ENCODE measurements at places on chromosomes 4 and X.
A peak's percentile ranks its signal among the peaks of the same experiment; 100 is the strongest.

DNA sequence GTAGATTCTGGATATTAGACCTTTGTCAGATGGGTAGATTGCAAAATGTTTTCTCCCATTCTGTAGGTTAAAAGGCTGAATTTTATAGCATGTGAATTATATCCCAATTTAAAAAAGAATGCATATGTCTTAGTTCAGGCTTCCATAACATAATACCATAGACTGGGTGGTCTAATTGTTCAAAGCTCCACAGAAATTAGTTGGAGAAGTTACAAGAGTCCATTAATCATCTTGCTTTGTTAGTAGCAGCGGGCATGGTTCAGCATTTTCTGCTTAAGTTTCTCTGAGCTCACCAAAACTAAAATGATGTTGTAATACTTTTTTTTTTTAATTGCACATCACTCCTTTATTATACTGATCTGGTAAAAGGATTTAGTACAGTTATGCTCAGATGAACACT lies 1.8 kb downstream of the PGAM4 start:
- DNase-seq: no peak

GRCh38 chr4:124083711-124084110 lies 628.8 kb downstream of the ANKRD50 start:
- no peak for DNase-seq

- no peak for DNase-seq
Measured at GRCh38 chr4:152697284-152698088, 17.7 kb upstream of the TMEM154 start.

DNA sequence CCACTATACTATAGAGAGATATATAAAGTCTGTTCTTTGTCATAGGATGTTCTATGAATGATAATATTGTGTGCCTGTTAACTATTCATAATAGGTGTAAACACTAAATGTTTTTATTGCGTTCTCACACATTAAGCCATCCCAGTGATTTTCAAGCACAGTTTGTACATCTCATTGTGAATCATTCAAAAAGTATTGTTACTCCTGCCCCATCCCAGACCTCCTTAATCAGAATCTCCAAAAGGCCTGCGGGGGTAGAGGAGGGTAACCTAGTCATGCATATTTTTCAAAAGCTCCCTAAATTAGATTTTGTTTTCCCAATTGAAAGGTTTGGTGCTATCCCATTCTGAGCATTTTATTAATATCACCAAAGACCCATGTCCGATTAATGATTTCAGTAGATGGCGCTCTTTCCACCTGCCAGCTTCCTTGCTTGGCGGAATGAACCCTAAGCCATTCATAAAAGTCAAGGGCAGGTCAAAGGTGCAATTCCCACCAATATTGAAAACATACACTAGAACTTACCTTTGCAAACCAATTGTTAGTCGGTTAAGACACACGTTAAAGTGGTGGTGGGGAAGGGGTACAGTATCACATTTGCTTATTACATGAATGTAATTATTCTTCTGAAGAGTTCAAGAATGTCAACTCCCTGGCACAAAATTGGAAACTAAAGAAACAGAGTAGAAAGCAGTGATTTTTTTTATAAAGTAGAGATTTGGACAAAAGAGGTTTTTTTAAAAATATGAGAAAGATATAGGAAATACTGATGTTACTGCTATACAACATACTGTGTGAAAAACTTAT lies 5.8 kb upstream of the TET2 start:
- no peak for DNase-seq

DNA sequence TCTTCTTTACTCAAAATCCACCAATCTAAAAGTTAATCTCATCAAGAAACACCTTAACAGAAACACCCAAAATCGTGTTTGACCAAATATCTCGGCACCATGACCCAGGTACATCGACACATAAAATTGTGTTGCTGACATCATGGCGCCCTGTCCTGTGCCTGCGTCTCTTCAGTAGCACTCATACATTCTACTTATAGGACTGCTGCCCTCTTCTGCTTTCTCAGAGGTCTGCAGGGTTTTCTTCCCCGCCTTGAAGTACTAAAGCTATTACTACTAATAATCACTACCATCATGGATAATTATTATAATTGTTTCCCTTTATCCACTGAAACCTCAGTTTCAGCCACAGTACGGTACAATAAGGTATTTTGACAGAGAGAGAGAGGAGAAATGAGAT lies 1403.1 kb upstream of the TENM3 start:
- no peak for DNase-seq

DNA sequence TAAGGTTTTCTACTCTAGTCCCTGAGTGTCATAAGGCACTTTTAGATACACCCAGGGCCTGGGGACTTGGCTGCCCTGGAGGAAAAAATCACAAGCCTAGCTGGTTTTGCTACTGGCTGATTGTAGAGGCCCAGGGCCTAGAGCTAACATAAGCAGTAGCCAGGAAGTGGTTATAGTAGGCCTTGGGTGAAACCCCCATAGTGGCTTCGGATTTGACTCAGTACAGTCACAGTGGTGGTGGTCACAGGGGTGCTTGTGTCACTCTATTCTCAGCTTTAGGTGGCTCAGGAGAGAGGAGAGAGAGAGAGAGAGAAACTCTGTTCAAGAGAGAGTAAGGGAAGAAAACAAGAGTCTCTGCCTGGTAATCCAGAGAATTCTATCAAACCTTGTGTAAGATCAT lies 194.5 kb upstream of the EDA2R start:
- DNase-seq: no peak

GRCh38 chrX:36973575-36973974 lies 34.6 kb upstream of the FAM47C start:
- DNase-seq: no peak

- no peak for DNase-seq
Measured at GRCh38 chrX:104281564-104281963, 26.8 kb upstream of the ESX1 start.

- DNase-seq: no peak
Measured at GRCh38 chrX:66408507-66408906, 230.4 kb downstream of the EDA2R start.

DNA sequence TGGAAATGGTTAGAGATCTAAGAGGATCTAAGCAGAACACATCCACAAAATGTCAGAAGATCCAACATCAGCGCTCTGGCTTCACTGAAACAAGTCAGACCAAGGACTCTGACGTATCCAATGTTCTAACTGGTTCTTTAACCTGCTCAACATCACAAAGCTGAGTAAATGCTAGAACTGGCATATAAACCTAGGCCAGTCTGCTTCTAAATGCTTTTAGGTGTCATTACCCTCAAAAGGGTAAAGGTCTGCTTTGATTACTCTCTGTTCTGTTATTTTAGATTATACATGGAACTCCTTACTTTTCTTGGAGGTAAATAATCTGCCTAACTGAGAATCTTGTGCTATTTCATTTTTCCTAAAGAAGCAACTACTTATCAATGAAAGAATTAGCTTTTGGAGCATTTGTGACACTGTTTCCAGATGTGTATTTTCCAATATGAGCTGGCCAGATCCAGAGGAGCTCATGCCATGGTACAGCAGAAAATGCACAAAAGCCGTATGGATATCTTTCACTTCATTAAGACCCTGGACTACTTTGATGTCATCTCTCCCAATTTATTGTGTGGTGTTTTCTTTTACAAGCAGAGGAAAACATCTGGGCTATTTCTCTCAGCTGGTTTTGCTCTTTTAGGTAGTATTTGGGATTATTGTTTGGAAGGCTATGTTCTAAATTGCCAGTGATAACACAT lies 123.5 kb downstream of the RASGEF1B start:
- DNase-seq: no peak

DNA sequence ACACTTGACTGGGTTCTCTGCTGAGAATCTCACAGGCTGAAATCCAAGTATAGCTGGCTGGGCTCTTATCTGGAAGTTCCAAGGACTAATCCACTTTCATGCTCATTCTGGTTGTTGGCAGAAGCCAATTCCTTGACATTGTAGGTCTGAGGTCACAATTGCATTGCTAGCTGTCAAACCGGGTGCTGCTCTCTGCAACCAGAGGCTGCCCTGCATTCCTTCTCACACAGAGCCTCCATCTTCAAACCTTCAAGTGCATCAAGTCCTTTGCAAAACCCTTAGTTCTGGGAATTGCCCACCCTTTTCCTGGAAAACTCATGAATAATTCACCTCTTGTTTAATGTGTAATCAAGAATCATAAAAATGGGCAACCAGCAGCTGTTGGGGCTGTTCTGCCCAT lies 404.2 kb downstream of the KCNIP4 start:
- no peak for DNase-seq

DNA sequence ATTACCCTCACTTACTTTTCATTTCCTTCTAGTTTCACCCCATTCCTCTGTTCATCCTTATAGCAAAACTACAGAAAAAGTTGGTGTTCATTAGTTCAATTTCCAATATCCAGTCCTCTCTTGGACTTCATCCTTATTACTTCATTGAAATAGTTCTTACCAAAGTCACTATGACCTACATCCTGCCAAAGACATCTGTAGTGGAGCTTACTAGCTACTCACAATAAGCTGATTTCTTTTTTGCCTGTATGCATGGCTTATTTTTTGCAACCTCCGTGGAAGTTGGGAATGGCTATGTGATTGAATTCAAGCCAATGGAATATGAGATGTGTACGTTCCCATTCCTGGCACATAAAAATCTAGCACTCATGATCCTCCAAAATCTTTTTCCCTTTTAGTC lies 4.6 kb upstream of the CDKL2 start:
- DNase-seq: peak; percentile 34

Measured in skeletal muscle cell (primary cell).